ENCODE measurements at places on chromosomes 7 and 10.
A peak's percentile ranks its signal among the peaks of the same experiment; 100 is the strongest.

GRCh38 chr10:48742891-48743860, 58.5 kb downstream of the WDFY4 start:
- no peak for DNase-seq

DNA sequence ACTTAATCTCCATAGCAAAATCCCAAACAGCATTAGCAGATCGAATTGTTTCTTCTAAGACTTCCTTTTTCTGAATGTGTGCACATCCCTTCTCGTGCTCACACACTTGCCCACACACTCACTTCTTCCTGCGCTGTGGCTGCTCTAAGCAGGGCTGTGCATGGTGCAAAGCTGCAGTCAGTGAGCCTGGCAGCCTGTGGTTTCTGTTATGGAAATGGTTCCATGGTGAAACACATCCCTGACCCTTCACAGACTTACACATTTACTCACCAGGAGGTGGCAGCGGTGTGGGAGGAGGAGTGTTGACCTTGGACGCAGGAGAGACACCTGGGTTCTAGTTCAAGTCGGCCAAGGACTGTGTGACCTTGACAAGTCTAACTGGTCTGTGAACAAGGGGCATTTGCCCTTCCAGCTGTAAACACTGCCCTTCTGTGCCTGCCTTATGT, 24.9 kb downstream of the MTURN start:
- DNase-seq, result peak; percentile 37

DNA sequence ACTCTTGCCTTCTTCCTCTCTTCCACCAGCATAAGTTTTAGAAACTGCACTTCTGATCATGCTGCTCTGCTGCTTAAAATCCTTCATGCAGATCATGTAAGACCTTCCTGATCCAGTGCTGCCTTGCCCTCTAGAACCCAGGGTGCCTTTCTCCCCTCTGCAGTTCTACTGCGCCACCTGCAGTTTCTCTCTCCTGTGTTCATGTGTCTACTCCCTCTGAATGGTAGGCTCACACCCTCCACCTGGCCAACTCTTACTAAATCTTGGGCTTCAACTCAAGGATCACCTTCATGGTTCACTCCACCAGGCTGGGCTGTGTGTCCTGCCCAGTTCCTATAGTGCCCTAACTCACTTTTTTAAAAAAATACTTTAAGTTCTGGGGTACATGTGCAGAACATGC, 174.6 kb upstream of the ITGB1 start:
- no peak for DNase-seq

DNA sequence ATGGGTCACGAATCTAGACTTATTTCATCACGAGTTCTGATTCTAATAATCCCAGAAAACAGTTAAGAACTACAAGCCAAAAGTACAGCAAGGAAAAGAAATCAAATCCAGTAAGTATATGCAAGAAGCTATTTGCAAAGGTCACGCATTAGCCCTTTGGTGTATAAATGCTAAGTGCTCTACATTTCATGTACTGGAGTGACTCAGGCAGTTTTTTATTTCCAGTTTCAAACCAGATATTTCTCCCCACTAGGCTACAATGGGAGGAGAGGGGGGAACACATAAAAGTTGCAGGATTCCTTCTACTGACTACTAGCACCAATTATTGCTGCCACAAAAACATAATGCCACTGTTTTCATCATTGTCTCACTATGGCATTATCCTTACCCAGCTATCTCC, 148.0 kb downstream of the NRCAM start:
- DNase-seq, result peak; percentile 56

GRCh38 chr10:47090903-47091302, 179.7 kb downstream of the PTPN20 start:
- DNase-seq, result no peak

Data from astrocyte of the hippocampus (primary cell).